ENCODE measurements at places on chromosomes 6 and 20.

GRCh38 chr20:59231124-59231804, 67.6 kb downstream of the ZNF831 start:
- no peak for DNase-seq

DNA sequence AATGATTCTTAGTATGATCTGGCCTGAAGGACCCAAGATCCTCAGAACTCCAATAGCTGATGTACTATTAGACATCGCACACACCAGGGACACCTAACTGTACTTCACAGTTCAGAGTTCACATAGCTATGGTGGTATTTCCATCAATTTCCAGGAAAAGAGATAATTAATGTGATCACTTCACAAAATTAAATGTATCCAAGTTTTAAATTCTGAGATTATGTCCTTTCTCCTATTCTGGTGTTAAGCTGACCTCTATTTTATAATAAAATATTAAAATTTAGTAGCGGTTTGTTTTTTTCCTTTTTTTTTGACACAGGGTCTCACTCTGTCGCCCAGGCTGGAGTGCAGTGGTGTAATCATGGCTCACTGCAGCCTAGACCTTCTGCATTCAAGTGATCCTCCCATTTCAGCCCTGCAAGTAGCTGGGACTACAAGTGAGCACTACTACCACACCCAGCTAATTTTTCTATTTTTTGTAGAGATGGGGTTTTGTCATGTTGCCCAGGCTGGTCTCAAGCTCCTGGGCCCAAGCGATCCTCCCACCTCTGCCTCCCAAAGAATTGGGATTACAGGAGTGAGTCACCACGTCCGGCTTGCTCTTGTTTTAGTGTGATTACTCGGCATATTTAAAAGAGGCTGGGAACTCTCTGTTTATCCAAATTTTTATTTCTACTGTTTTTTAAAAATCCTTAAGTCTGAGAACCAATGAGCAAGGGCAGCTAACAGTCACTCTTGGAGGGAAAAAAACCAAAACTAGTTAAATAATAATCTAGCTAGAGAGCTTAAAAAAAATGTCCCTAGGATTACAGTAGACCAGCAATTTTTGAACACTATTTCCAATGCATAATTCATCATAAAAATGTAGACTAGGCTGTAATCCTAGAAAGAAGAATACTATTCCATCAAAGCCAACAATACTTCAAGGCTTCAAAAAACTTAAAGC, 16.0 kb downstream of the KIF13A start:
- no peak for DNase-seq

DNA sequence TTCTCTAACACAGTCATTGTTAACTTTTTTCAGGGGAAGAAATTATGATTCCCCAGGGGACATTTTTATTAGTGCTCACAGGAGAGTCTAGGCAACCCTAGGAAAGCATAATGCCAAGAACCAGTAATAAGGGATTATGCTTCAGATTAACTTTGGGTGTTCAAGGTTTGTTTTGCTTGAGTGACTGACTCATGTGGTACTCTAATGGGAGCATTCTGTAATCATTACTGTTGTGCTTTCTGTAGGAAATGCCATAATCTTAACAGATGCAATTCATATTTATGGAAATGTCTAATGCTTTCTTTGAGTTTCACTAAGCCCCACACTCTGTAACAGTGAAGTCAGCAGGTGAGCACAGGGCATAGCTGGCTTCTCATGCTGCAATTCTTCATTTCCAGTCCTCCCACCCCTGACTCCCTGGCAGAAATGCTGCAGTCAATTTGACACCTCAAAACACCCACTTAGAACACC, 263.4 kb upstream of the MAN1A1 start:
- no peak for DNase-seq

DNA sequence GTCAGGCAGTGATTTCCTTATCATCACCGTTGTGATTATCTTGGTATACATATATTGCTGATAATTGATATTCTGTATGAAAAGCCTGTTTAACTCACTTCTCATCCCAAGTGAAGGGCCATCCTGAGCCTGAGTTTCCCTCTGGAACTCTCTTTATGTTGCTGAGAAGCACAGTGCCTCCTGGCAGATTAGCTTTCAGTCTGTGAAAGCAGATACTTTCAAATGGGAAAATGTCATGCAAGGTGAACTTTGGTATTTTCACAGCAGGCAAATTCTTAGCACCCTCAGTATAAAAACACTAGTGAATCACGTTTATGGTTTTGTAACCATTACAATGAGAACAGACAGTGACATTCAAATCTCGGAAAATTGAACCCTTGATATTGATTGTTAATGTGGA, 151.6 kb downstream of the PRIM2 start:
- no peak for DNase-seq

DNA sequence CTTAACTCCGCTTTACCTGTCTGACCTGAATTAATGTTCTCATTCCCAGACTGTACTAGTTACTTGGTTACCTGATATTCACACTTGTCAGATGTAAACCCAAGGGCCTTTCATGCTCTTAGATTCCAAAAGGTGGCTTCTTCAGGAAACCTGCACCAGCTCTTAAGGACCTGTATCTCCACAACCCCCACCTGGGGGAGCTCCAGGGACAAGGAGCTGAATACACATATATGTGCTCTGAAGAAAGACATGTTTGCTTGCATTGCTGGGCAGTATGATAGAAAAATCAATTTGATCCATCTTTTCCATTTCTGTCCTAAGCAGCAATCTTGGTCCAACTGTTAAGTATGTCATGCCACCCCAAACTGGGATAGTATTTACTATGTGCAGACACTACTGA, 64.8 kb upstream of the POU3F2 start:
- peak; percentile 61 for DNase-seq

GRCh38 chr6:70537266-70537665, 29.5 kb upstream of the SDHAF4 start:
- DNase-seq = no peak

- no peak for DNase-seq
Measured at GRCh38 chr6:14715076-14715475, 530.8 kb upstream of the JARID2 start.

DNA sequence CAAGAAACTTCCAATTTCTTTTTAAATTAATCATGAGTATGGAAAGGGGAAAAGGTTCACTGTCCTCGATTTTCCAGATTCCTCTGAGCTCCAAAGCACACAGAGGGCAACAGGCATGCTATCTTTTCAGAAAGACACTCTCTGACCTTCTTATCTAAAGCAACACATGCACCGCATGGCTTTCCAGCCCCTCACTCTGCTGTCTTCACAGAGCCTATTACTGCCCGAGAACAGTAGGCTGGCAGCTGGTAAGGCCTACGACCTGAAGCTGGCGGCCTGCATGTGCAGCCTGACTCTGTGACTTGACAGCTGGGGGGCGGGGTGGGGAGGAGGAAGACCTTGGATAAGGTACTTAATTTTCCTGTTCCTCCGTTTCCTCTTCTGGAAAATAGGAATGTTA, 86.3 kb downstream of the ELOVL4 start:
- DNase-seq = no peak

GRCh38 chr6:195861-196360, 96.4 kb upstream of the DUSP22 start:
- no peak for DNase-seq

- DNase-seq = no peak
Measured at GRCh38 chr6:12291071-12291838, 1.1 kb downstream of the EDN1 start.

GRCh38 chr6:27177485-27178406, 69.8 kb upstream of the PRSS16 start:
- DNase-seq = peak; percentile 71

DNA sequence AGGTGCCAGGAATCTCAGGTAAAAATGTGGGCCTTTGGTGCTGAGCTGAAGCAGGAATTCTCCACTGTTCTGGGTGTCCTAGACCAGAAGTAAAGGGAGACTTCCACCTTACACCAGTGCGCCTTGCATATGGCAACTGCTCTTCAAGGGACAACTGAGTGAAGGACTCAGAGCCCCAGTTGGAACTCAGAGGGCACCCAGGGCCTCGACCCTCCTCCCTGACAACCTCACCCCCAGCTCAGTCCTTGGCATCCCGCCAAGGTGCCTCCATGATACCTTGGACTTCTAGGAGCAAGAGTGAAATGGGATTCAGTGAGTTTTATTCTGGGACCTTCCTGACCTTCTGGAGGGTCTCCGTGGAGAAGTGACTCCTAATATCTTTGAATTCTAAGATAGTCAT, 153.7 kb upstream of the PROKR2 start:
- DNase-seq = no peak

DNA sequence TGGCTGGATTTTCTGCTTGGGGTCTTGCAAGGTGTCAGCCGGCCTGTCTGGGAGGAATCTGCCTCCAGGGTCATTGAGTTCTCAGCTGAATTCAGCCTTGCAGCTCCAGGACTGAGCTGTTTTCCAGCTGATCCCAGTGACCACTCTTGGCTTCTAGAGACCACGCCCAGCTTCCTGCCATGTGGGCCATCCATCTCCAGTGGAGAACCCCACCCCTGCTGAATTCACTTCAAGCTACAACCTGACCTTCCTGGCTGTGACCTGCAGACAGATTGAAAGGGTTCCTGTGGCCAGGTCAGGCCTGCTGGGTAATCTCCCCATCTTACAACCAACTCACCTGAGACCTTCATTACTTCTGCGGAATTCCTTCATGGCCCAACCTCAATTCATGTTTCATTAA, 26.5 kb upstream of the SYNDIG1 start:
- no peak for DNase-seq

DNA sequence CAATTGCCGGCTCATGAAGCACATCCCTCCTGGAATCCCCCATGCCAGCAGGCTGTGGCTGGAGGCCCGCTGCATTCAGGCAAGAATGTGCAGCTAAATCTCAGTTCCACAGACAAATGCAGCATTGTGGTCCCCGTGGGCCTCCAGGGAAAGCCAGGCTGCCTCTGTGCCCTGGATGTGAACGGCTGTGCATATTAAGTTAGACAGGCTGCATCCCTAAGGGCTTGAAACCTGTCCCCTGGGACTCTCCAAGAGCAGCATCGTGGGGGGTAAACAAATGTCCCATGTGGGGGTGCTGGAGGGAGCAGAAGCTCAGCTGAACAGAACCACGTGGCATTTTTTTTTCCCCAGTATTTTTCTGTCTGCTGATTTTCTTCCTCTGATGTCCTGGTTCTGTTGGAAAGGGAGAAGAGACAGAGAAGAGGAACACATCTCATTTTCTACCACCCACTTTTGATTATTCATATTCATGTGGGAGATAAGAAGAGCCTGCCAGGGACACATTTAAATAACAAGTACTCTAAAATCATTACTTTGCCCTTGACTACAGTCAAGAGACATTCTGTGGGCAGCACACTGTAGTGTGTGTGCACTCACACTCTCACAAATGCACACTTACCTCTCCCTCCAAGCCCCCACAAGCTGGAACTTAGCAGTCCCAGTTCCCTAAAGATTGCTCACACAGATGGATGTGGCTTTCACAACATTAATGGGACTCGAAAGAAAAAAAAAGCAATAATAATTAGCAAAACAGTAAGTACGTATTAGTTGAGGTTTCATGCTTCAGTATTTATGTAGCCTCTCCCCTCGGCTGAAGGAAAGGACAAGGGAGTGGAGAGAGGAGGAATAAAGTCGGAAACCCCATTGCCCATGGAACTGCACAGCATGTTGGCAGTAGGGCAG, 16.9 kb downstream of the GFOD1 start:
- DNase-seq = no peak

DNA sequence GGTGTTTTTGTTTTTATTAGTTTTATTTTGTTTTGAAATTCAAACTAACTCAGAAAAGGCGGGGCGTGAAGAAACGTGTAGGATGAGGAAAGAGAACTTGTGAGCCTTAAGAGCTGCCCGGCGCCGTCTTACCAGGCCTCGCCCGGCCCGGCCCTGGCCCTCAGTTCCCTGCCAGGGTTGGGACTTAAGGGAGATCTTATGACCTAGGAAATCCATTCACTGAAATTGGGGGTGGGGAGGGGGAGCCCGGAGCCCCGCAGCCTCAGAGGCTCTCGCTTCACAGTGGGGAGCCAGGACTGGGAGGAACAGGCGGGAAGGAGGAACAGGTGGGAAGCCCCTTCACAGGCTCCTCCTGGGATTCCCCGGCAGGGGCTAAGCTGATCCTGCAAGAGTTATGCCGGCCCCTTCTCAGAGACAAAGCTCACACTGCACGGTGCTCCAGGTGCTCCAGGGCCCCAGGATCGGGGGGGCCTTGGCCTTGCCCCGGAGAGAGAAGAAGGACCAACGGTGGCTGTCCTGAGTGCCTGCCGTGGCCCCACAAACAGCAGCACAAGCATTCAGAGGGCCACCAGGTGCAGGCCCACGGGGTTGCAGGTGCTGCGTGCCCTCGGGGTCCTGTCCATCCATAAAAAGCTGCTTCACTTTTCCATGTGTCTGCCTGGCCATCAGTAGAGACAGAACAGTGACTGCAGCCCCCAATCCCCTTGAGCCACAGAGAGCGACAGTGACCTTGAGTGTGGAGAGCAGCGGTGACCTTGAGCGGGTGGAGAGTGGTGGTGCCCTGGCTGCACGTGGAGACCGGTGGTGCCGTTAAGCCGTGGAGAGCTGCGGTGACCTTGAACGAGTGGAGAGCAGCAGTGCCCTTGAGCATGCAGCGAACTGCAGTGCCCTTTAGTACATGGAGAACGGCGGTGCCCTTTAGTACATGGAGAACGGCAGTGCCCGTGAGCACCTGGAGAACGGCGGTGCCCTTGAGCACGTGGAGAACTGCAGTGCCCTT, 152.7 kb downstream of the DLL1 start:
- no peak for DNase-seq

DNA sequence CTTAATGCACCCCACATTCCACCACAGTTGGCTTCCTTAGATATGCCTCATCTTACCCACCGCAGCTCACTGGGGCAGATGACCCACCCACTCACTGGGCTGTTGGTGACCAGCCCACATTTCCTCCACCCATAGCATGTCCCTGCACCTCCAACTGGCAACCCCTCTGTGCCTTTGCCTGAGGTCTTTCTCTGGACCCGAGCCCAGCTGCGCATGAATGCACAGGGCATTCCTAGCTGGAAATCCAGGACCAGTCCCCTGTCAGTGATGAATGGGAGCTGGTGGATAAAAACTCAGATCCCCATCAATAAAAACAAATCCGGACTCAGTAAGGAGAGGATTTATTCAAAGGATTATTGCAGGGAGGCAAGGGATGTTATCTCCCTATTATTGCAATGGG, 75.0 kb downstream of the ISM1 start:
- no peak for DNase-seq

DNA sequence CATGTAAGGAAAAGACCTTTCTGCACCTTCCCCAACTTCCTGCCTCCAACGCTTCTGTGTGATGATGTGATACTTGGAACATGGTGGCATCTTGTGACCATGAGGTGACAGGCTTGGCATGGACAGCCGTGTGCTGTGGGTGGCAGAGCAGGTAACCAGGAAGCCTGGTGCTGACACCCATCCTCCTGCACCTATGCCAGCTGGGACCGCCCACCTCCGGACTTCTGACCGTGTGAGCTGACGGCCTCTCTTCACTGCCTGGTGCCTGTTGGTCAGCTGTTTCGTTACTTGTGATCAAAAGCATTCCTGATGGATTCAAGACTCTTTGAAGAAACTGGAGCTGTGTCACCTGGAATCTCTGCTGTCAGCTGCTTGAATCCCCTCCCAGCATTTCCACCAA, 70.3 kb downstream of the TMEM242 start:
- no peak for DNase-seq

Measured in COR-L47 (cell line).